Left colon (tissue), 2 donors: ENCODE measurements at places on chromosomes 7 and 10. TPM values are rescaled to one million over a fixed set of nuclear protein-coding genes. Genes with fewer than 3 reads are reported as not detected.

GRCh38 chr10:57891201-57892006, 376.3 kb downstream of the IPMK start:
- DNase-seq, result peak; percentile 63

- no peak for DNase-seq
Observed at GRCh38 chr7:145293228-145293701, 457.4 kb upstream of the TPK1 start.

The TMEM139 gene
- total RNA-seq, result 21.8 TPM

GRCh38 chr7:50393547-50394252, 56.5 kb downstream of the FIGNL1 start:
- no peak for DNase-seq

DNA sequence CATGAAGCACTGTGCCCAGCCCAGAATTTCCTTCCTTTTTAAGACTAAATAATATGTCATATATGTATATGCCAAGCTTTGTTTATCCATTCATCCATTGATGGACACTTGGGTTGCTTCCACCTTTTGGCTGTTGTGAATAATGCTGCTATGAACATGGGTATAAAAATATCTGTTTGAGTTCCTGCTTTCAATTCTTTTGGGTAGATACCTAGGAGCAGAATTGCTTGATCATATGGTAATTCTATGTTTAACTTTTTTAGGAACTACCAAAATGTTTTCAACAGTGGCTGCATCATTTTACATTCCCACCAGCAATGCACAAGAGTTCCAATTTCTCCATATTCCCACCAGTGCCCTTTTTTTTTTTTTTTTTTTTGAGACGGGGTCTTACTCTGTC, 13.2 kb upstream of the PLAU start:
- no peak for DNase-seq

- DNase-seq, result no peak
Observed at GRCh38 chr7:82527851-82528250, 84.3 kb upstream of the CACNA2D1 start.

GRCh38 chr10:133058331-133059092, 29.2 kb upstream of the ADGRA1 start:
- no peak for DNase-seq

- DNase-seq, result no peak
Observed at GRCh38 chr10:71714031-71714410, 5.6 kb downstream of the C10orf105 start.
